ENCODE measurements at places on chromosomes 5 and 9.
A peak's percentile ranks its signal among the peaks of the same experiment; 100 is the strongest.

- no peak for DNase-seq
Measured at GRCh38 chr9:120197605-120198004, 382.4 kb downstream of the CDK5RAP2 start.

- no peak for DNase-seq
Measured at GRCh38 chr9:92276331-92277032, 17.0 kb downstream of the IARS1 start.

DNA sequence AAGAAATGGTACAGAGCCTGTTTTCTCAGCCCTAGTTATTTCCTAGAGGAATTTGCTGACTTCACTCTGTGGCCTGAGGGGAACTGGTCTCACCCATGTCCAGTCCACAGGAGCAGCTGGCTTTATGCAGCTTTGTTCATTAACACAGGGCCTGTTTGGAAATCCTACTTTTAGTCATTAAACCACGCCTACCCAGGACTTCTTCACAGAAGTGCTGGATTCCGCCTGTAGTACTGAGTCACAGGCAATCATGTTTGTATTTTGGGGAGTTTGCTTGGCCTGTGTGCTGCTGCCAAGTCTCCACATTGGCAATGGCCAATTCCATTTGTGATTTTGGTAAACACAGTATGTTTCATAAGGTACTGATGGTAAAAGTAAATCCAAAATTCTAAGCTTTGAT is 52.8 kb downstream of the CTNND2 start:
- DNase-seq: no peak

DNA sequence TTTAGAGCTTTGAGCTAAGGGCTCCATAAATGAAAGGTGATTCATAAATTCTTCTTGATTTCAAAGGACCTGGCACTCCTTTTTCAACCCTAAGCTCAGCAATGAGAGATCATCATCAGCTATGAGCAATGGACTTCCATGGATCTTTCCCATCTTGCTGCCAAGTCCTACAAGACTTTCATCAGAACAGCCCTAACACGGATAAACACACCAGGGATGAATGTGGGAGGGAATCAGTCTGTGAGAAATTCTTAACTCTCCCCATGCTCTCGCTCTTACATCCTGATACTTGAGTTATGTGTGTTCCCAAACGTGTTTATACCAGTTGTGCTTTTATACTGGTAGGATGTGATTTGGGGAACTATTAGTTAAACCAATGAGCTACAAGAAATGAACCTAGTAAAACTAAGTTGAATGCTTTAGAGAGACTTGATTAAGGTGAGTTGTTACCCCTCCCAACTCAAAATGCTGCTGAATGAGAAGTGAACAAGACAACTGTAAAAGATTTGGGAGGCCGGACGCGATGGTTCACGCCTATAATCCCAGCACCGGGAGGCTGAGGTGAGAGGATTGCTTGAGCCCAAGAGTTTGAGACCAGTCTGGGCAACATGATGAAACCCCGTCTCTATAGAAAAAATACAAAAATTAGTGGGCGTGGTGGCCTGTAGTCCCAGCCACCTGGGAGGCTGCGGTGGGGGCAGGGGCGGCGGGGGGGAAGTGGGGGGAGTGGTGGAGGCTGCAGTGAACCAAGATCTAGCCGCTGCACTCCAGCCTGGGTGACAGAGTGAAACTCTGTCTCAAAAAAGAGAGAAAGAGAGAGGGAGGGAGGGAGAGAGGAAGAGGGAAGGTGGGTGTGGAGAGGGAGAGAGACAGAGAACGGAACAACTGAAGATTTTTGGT is 5.2 kb upstream of the RPL26L1 start:
- DNase-seq: no peak

DNA sequence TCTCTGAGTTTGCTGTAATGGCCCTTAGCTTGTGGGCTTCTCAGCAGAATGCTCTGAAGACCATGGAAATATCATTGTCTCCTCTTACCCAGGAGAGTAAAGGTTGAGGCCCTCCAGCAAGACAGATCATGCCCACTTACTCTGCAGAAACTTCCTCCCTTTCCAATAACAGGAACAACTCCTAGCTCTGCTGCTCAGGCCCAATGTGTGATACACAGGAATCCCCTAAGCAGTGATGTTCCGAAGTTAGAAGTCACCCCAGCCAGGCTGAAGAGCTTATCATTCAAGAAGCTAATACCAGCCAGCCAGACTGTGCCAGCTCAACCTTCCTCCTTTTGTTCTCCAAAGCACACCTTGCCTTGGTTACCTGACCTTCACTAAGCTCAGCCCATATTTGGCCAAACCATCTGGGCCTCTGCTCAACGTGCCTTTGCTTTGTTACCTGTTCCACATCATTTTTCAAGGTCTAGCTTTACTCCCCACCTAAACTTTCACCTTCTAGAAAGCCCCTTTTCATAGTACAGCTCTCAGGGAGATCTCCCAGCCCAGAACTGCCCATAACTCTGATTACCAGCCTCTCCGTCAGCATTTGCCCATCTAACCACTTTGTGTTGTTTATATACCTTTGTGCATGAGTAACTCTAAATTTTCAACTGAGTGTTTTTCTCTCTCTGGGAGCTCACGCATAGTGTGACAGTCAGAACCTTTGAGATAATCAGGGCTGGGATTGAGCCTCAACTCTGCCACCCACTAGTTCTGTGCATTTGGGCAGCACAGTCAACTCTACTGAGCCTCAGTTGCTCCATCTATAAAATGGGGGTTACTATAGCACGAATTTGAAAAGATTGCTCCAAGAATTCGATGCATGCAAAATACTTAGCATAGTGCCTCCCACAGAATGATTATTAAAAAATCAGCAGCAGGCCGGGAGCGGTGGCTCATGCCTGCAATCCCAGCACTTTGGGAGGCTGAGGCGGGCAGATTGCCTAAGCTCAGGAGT is 107.6 kb upstream of the CPEB4 start:
- peak; percentile 47 for DNase-seq

DNA sequence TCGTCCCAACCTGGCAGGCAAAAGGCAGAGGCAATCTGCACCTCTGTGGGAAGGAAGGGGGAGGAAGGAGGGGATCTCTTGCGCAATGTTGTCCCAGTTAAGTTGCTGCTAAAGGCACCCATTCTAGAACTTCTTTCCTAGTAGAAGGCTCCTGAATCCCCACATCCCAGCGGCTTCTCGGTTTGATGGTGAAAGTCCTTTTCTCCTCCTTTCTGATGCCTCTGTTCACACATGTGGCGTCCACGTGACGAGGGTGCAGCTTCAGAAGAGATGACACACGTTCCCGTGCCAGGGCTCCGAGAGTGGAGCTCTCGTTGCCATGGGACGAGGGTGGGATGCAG is 96.9 kb upstream of the FCN2 start:
- DNase-seq: no peak

- DNase-seq: no peak
Measured at GRCh38 chr9:84615544-84615943, 54.0 kb upstream of the NTRK2 start.

- DNase-seq: no peak
Measured at GRCh38 chr5:171834461-171834860, 48.8 kb downstream of the SMIM23 start.

GRCh38 chr9:94875300-94876020 is 149.0 kb downstream of the AOPEP start:
- DNase-seq: no peak

GRCh38 chr5:169164481-169164925 is 136.4 kb downstream of the SLIT3 start:
- DNase-seq: no peak

DNA sequence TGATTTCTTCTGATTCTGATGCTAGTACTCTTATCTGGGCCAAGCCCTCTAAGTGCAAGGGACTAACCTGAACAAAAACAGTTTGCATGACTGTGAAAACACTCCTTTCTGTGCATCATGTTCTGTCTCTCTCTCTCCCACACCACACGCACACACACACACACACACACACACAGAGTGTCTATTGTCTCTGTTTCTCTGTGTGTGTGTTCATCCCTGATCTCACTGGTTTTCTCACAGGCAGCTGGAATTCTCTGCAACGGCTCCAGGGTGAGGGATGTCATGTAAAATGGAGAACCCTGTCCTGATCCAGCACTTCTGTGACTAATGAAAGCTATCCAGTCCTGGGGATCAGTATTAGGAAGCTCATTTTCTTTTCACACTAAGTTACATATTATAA is 453.1 kb upstream of the RGMB start:
- DNase-seq: no peak

GRCh38 chr5:158549311-158549710 is 550.4 kb downstream of the EBF1 start:
- no peak for DNase-seq

DNA sequence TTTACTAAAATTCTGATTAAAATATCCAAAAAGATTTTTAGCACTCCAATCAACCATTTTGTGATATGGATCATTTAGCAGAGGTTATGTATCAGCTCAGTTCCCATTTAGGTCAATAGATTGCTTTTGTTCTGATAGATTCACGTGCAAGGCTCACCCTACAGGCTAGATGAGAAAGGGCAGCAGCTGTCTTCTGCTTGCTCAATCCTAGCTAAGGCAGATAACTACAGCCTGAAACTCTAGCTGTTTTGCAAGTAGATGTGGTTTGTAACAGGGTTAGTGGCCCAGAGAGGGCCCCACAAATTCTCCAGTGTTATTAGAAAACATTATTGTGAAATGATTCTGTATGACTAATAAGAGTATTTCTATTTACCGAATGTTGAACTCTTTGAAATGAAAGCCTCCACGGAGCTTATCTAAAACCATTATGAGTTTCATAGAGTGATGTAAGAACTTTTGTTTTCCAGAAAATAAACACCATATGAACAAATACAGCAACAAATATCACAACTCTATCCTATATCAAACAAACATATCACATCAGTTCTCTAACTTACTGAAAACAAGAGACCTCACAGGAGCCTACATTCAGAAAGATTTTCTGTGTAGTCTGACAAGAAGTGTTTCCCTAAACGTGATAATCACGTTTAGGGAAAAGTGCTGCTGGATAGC is 841.9 kb upstream of the ACO1 start:
- no peak for DNase-seq

DNA sequence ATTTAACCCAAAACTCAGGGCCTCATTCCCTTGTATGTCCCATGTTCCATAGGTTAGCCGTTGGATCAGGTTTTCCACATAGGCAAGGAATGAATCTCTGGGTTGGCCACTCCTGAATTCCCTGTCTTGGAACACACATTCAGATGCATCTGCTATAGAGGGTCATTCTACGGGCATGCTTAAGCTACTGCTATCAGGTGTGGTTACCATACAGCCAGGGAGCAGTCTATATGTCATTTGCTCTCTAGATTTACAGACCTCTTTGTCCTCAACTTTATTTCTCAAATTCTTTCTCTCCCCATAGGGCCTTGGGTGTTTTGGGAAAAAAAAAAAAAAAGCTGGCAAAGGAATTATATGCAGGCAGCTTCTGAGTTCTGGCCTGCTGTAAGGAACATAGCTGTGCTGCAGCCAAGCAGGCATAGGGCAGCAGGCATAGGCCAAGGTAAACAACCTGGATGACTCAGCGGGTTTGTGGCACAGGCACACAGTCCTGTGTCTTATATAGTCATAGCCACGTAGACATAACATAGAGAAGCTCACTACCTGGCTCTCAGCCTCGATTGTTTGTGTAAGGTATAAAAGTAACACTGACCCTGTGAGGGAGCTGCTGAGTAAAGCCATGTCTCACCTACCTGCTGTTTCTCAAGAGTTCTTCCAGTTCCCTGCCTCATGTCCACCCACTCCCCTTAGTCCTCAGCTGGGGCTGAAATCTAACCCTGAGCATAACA is 141.5 kb downstream of the OSTF1 start:
- no peak for DNase-seq

GRCh38 chr5:40571729-40572128 is 108.0 kb upstream of the PTGER4 start:
- DNase-seq: peak; percentile 64

GRCh38 chr5:176387384-176387925 is 943 bp downstream of the NOP16 start:
- no peak for DNase-seq

- peak; percentile 60 for DNase-seq
Measured at GRCh38 chr5:34586117-34586885, 69.8 kb upstream of the RAI14 start.

- DNase-seq: no peak
Measured at GRCh38 chr5:151130922-151131891, 26.4 kb downstream of the ANXA6 start.

DNA sequence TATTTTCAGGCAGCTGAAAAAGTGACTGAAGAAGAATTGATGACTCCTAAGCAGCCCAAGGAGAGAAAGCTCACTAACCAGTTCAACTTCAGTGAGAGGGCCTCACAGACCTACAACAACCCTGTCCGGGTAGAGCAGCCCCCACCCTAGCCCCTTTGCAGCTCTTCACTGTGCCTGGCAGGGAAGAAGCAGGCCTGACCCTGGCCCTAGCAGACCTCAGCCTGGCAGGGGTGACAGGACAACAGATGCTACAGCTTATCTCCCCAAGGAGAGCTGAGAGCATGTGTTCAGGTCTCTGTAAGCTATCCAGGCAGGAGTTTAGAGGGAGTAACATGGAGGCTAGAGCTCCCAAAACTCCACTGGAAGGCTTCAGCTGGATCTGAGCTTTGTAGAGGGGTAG is 31.8 kb downstream of the DNAI1 start:
- no peak for DNase-seq

- no peak for DNase-seq
Measured at GRCh38 chr5:113806904-113807303, 293.4 kb downstream of the YTHDC2 start.

DNA sequence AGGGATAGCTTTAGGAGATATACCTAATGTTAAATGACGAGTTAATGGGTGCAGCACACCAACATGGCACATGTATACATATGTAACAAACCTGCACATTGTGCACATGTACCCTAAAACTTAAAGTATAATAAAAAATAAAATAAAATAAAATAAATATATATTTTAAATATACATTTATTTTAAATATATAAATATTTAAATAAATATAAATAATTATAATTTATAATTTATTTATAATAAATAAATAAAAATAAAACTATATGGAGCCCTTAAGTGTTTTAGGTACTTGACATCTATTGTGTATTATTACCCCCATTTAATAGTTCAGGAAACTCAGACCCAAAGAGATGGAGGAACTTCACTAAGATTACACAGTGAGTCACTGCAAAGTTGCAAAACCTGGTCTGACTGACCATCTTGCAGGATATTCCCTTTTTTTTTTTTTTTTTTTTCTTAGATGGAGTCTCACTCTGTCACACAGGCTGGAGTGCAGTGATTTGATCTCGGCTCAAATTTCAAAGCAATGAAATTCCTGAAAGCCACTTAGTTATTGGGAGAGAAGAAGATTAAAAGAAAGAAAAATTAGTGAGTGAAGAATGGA is 5.8 kb upstream of the C5orf52 start:
- peak; percentile 90 for DNase-seq

DNA sequence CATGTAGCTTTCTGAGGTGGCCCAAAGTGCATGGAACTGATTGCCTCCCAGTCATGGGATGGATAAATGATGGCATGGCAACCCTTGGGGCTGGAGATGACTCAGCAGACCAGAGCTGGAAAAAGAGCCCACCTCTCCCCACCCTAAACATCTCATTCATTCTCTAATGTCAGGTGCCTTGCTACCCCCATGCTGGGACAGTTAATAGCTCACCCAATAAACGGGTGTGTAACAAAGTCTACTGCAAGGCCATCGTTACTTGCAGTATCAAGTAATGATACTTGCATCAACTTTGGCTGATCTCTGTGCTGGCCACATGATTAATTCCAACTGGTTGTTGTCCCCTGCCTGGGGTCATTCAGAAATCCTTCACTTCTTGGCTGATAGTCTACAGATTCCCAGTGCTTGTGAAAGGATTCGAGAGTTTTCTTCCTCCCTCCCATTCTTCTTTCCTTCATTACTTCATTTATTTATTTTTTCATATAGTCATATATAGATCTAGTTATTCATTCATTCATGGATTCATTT is 122.8 kb upstream of the TRIM32 start:
- DNase-seq: no peak

Measured in suppressor macrophage treated with lipopolysaccharide for 4 hours (primary cell).